ENCODE measurements at places on chromosomes 16 and 17. TPM values are rescaled to one million over a fixed set of nuclear protein-coding genes. Genes with fewer than 3 reads are reported as not detected.
A peak's percentile ranks its signal among the peaks of the same experiment; 100 is the strongest.

Gene CIITA
- total RNA-seq = not detected

GRCh38 chr17:38617967-38618760 is 12.4 kb upstream of the SRCIN1 start:
- peak; percentile 28 for DNase-seq

Gene SETD1A
- 11.3 TPM for total RNA-seq

DNA sequence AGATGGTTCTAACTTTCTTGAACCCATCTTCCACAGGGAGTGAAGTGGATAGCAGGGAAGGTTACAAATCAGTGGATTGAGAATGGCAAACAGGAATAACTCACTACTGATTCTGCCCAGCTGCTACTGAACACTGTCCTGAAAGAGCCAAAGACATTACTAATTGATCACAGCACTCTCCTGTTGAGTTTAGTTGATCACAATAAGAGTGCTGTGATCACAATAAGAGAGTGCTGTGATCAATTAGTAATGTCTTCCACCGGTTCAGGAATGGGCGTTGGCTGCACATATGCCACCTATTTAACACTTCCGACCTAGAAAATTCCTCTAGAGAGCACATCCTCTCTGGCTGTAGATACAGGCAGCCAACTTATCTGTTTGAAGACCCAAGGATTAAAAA is 11.4 kb downstream of the CFAP97D1 start:
- DNase-seq = peak; percentile 70

- DNase-seq = no peak
Observed at GRCh38 chr16:22073350-22073749, 19.0 kb upstream of the VWA3A start.

Gene USP10
- total RNA-seq = 148 TPM

Gene TBC1D3K
- not detected for total RNA-seq

GRCh38 chr16:84881702-84882521 is 62.1 kb downstream of the CRISPLD2 start:
- no peak for DNase-seq

GRCh38 chr16:25709213-25709612 is 17.5 kb downstream of the HS3ST4 start:
- DNase-seq = peak; percentile 48

GRCh38 chr17:60060474-60060873 is 18.2 kb downstream of the HEATR6 start:
- no peak for DNase-seq

GRCh38 chr17:33137426-33137825 is 145.8 kb downstream of the SPACA3 start:
- DNase-seq = no peak
